NCI-H1930 (cell line): ENCODE measurements at places on chromosomes 13 and 19.

DNA sequence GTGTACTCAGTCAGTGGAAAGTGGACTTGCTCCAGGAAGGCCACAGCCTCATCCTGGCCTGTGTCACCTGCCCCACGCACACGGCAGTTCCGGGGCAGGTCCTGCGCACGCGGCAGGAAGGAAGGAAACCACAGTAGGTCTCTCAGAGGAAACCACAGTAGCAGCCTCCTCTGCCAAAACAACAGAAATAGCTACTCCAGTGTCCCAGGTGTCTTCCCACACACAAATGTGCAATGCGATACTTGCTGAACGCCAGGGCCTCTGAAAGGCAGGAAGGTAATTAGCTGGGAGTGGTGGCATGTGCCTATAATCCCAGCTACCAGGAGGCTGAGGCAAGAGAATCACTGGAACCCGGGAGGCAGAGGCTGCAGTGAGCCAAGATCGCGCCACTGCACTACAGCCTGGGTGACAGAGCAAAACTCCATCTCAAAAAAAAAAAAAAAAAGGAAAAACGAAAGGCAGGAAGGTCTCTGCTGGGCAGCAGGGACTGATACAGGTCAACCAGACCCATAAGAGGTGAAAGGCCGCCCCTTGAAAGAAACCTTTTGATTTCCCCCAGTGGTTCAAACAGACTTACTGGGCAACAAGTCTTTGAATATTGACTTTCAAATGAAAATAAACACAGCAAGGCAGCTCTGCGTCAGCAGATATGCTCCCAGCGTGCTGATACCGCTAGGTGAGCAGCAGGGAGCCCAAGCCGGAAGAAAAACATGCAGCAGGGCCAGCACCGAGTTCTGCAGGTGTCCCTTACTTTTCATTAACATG is 49.5 kb downstream of the CRYL1 start:
- no peak for DNase-seq

DNA sequence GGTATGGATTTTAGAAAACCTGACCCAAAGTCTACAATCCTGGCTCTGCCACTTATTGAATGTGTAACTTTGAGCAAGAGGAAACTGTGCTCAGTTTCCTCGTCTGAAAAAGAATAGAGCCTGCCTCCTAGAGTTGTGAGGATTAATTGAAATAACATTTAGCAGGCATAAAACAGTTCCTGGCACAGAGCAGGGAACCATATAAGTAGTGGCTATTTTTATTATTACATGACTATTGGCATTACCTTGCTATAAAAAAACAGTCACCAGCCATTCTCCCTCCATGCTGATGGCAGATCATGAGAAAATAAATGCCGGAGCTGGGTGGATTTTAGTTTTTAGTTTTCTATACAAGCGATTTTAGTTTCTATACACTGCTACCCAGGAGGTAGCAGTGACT is 5.8 kb downstream of the DOCK9 start:
- DNase-seq = no peak

- no peak for DNase-seq
Observed at GRCh38 chr19:29086182-29086581, 126.8 kb downstream of the UQCRFS1 start.

DNA sequence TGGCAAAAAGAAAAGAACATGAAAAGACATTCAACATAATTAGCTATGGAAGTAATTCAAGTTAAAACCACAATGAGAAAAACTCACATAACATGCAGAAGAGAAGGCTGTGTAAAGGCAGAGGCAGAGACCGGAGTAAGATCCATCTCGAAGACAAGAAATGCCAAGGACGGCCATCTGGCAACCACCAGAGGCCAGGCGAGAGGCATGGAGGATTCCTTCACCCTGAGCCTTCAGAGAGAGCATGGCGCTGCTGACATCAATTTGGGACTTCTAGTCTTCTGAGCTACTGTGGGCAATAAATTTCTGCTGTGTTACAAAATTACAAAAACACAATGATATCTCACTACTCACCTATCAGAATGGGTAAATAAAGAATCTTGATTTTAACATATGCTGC is 381.0 kb downstream of the TSHZ3 start:
- no peak for DNase-seq
